CD4-positive, alpha-beta T cell treated with Interleukin-4 for 1 hour (primary cell): ENCODE measurements at places on chromosomes 2 and 18.

- DNase-seq: no peak
Observed at GRCh38 chr18:58320907-58321561, 277.0 kb downstream of the NEDD4L start.

DNA sequence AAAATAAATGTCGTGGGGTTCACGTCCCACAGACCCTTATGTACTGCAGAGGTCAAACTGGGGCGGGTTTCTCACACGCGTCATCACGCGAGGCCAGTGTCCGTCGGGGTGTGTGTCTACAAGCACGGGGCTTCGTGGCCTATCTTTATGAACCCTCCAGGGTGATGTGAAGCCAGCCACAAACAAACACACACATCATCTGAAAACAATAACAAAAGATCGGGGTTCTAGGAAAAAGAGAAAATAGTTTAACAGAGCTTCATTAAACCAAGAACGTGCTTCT lies 23.3 kb downstream of the LDLRAD4 start:
- DNase-seq: no peak

- no peak for DNase-seq
Observed at GRCh38 chr2:184945326-184945725, 347.0 kb downstream of the ZNF804A start.

- DNase-seq: no peak
Observed at GRCh38 chr18:75915941-75916623, 488.6 kb upstream of the SMIM21 start.

- DNase-seq: no peak
Observed at GRCh38 chr18:46761059-46761769, 4.4 kb upstream of the ST8SIA5 start.

GRCh38 chr2:177165061-177165583 lies 47.5 kb upstream of the HNRNPA3 start:
- DNase-seq: no peak

DNA sequence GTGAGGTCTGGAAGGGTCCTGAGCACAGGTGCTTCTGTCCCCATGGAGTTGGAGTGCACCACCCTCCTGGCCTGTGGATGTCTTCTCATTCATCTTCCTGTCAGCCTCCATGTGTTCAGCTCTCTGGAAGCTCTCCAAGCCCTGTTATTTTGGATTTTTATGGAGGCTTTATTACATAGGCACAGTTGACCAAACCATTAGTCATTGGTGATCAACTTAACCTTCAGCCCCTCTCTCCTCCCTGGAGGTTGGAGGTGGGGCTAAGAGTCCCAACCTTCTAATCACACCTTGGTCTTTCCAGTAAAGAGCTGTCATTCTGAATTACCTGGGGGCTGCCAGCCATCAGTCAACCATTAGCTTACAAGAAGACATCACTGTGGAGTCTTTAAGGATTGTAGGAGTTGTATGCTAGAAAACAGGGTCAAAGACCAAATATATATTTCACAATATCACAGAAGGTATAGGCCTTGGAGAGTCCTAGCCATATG lies 7.5 kb upstream of the MCFD2 start:
- no peak for DNase-seq

DNA sequence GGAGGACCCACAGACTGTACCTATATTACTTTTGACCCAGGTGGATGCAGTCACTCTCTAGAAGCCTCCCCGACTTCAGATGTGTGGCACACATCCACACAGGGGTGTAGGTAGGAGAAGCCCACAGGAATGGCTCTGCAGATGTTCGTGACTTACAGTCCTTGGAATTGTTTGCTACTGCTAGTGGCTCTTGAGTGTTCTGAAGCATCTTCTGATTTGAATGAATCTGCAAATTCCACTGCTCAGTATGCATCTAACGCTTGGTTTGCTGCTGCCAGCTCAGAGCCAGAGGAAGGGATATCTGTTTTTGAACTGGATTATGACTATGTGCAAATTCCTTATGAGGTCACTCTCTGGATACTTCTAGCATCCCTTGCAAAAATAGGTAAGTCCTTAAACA lies 605 bp downstream of the SLC9A4 start:
- no peak for DNase-seq

- no peak for DNase-seq
Observed at GRCh38 chr18:62587689-62588088, 64.9 kb downstream of the ZCCHC2 start.

GRCh38 chr18:56085551-56085950 lies 497.6 kb upstream of the TCF4 start:
- no peak for DNase-seq

- no peak for DNase-seq
Observed at GRCh38 chr2:36059691-36060090, 295.9 kb upstream of the CRIM1 start.

DNA sequence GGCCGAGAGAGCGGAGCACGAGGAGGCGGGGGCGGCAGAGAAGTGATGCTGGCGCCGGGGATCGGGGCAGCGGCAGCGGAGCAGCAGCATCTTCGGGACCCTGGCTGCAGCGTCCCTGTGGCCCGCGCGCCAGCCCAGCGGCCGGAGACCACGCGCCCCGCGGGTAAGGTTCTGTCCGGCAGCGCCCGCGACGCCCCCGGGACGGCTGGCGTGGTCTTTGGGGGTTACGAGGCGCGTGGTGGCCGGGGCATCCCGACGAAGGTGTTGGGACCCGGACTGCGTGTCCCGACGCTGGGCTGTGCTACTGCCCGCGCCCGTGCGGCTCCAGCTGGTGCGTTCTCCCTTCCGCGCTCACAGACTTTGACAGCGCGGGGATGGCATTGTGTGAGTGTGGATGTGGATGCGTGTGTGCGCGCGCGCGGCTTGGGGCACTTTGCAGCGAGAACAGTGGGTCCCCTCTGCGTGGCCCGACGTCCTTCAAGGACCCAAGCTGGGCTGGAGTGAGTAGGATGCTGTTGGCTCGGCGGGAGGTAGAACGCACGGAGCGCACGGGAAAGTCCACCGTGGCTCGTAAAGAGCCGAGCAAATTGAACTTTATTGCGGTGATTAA lies 405.0 kb downstream of the XIRP2 start:
- DNase-seq: no peak

- no peak for DNase-seq
Observed at GRCh38 chr2:193868833-193869232, 1674.1 kb upstream of the TMEFF2 start.

DNA sequence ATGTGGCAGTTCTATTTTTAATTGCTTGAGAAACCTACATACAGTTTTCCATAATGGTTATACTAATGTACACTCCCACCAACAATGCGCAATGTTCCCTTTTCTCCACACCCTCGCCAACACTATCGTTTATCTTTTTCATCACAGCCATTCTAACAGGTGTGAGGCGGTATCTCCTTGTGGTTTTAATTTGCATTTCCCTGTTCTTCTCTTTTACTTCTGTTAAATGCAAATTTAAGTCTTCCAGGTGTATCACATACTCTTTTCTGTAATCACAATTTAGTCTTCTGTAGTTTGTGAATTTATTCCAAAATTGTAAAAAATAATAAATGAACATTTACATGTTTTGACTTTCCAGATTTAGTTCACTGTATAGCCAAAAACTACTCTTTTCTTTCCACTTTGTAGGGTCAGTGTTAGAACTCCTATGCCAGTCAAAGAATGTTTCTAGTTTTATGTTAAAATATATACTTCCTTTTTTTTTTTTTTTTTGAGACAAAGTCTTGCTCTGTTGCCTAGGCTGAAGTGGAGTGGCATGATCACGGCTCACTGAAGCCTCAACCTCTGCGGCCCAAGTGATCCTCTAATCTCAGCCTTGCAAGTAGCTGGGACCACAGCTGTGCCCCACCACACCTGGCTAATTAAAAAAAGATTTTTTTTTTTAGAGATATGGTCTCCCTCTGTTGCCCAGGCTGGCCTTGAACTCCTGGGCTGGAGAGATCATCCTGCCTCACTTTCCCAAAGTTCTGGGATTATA lies 15.4 kb upstream of the ACYP2 start:
- DNase-seq: peak; percentile 72

DNA sequence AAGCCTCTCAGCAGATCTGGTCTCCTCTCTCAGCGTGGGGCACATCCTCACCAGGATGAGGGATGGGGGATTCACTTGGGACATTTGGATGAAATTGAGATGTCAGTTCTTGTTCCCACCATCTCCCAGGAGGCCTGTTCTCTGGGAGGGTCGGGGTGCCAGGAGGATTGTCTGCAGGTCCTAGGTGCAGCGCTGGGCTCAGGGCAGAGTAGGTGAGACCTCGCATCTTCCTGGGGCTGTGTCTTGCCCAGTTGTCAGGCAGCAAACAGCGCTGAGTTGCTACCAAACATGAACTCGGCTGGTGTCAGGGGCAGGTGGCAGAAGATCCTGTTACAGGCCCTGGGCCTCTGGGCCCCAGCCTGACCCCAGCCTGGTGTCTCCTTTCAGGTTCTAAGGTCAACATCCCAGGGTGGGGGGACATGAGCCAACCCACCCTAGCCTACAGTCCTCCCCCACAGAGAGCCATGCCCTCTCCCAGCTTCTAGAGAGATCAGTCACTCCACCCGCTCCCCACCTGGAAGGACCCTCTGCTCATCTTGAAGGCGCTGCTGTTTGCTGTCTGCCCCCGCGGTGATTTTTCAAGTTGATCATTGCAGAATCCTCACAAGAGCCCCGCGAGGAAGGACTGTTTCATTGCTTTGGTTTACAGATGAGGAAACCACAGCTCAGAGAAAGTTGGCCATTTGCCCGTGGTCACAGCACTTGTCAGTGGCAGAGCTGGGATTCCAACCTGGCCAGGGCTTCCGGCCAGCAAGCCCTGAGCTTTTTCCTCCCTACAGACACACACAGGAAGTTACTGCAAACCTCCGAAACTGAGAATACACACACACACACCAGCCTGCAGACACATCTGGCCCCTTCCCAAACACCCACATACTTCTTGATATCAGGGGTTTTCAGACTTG lies 83.9 kb downstream of the STPG4 start:
- DNase-seq: peak; percentile 71

DNA sequence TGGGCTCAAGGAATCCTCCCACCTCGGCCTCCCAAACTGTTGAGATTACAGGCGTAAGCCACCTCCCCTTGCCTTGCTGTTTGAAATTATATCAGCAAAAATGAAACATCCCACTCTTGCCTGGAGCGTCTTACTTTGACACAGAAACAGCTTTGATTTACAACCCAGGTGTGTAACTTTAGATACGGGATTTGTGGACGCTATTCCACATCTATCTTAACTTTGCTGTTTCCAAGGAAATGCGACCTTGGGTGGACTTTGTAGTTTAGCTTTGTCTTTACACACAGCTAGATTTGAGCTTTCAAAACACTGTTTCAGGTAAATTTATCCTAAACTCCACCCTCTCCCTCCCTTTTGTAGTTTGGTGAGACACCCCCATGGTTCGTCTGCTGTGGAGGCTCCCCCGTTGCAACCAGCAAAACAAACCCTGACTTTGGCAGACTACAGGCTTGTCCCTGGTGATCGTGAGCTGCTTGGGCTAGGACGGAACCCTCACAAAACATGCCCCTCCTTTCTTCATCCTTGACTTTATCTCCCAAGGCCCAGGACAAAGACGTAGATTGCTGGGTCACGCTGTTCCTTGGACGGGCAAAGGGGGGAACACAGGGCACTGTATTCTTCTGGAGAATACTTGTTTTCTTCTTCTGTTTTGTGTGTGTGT lies 5.5 kb upstream of the MSH6 start:
- no peak for DNase-seq

DNA sequence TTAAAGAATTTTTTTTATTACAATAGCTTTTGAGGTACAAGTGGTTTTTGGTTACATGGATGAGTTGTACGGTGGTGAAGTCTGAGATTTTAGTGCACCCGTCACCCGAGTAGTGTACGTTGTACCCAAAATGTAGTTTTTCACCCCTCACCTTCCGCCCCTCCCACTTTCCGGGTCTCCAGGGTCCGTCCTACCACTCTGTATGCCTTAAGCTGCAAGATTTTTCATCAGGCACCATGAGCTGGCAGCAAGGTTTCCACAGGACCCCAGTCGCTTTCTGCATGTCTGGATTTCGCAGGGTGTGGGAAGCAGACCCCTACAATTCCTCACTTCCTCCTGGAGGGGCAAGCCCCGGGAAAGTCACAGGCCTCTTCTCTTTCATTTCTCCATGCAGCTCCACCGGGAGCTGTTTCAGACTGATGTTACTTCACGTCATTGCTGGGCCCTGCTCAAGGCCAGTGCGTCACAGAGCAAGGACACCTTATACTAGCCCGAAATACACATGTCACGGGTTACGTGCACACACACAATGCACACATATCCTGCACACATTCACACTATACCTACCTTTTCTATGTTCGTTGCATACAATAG lies 179.1 kb downstream of the ZFP36L2 start:
- DNase-seq: no peak

GRCh38 chr2:217951091-217951490 lies 51.7 kb downstream of the TNS1 start:
- no peak for DNase-seq

DNA sequence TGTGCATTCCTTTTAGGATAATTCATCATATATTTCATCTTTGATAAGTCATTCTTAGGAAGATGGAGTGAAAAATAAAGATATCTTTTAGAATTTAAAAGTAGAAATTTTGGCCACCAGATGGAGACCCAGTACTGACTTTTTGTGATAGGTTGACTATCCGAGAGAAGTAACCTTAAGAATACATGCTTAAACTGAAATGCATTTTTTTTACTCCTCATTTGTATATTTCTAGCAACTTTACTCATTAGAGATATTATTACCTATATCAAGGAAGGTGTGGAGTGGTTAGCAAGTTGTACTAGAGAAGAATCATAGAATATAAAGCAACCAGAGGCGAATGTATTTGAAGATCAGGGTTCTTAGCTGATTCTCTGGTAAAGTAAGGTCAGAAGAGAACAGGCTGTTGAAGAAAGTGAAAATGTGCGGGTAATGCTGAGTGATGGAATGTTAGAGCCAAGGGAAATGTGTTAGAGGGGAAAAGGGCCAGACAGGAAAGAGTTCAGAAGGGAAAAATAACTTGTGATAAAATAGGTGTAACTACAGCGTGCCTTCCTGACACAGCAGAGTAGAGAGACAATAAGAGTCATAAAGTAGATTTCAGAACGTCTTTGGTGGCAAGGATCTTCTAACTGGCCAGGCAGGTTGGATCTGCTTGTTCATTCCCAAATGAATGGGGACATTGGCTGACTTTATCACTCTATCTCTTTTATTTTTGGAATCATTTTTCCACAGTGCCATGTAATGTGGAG lies 52.3 kb downstream of the TDRD15 start:
- no peak for DNase-seq

DNA sequence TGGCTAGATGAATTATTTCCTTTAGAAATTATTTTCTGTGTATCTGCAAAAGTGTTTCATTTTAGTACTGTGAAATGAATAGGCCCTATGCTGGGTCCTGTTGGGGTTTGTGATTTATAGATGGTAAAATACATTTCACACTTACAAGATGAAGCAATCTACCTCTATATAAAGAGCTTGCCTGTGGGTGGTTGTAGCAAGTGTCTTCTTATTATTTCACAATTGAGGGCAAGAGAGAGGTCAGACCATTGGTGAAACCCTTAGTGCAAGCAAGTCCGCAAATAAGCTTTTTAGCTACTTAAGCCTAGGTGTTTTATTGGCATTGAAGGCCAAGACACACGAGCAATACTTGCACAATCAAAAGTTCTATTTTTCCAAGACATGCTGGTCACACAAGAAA lies 153.1 kb downstream of the FMNL2 start:
- no peak for DNase-seq

DNA sequence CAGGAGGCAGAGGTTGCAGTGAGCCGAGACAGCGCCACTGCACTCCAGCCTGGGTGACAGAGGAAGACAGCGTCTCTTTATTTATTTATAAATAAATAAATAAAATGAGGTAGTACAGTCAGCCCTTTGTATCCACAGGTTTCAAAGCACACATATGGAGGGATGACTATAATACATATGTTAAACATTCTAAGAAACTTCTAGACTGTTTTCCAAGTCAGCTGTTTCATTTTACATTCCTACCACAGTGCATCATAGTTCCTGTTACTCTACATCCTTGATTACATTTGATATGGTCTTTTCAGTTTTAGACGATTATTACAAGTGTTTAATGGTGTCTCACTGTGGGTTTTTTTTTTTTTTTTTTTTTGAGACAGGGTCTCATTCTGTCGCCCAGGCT lies 157.6 kb downstream of the ATAD2B start:
- no peak for DNase-seq
